ENCODE measurements at places on chromosomes 3 and 15.
A peak's percentile ranks its signal among the peaks of the same experiment; 100 is the strongest.

- DNase-seq = no peak
These were observed 534.9 kb upstream of the ARRDC4 start for GRCh38 chr15:97425596-97425995.

- DNase-seq = no peak
These were observed 201.5 kb upstream of the IL12A start for GRCh38 chr3:159787178-159787574.

- no peak for DNase-seq
These were observed 45.9 kb upstream of the PGPEP1L start for GRCh38 chr15:99053380-99054024.

DNA sequence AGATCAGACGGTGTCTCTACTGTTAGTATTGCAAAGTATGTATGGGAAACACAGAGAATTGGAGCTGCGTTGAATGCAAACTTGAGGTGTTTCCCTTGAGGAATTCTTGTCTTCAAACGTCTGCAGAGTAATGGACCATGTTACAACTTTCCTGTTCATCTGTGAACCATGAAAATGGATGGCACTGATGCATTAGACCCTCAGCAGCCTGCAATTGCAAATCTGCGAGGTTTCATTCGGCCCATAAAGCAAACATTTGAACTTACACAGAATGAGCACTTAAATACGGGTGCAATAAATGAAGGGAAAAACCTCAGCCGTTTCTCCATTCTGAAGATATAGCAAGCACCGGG, 49.7 kb downstream of the LRRN1 start:
- DNase-seq = no peak

- DNase-seq = peak; percentile 31
These were observed 529 bp upstream of the DLEC1 start for GRCh38 chr3:38038447-38038911.

DNA sequence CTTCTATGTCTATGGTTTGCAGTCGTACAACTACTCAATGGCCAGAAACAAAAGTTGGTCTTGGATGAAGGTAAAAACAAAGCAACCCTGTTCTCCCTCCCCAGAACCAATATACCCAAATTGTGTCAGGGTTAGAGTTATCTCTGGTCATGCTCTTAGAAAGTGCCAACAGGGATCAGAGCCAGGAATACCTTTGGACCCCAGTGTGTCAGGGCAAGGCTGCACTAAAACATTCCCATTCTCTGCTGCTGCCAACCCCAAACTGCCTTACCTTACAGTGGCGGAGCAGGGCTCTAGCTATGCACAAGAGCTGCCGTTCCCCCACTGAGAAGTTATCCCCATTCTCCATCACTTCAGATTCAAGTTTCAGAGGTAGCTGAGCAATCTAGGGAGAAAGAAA, 42.4 kb upstream of the PARL start:
- no peak for DNase-seq

- DNase-seq = no peak
These were observed 3.6 kb upstream of the OR4F6 start for GRCh38 chr15:101799665-101800064.

- DNase-seq = no peak
These were observed 14.6 kb upstream of the NIT2 start for GRCh38 chr3:100319951-100320350.

DNA sequence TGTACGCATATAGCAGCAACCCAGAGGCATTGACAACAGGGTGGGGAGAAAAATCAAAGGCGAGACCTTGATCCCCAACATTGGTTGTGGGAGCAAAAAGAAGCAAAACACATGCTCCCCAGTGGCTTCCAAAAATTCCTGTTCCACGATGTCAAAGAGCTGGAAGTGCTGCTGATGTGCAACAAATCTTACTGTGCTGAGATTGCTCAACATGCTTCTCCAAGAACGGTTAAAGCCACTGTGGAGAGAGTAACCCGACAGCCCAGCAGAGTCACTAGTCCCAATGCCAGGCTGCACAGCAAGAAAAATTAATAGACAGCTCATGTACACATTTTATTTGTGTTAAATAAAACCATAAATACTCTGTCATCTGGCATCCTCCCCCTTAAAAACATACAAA, 179.9 kb upstream of the PFN2 start:
- DNase-seq = no peak

- DNase-seq = no peak
These were observed 28.5 kb downstream of the UBE2E1 start for GRCh38 chr3:23834082-23834870.

- DNase-seq = no peak
These were observed 63.5 kb upstream of the KLF13 start for GRCh38 chr15:31262901-31263671.

Data from activated CD4-positive, alpha-beta T cell treated with anti-CD3 and anti-CD28 coated beads, Interleukin-2, amount 50 U/mL, for 48 hours (primary cell).